ENCODE measurements at places on chromosomes 7 and 10.

DNA sequence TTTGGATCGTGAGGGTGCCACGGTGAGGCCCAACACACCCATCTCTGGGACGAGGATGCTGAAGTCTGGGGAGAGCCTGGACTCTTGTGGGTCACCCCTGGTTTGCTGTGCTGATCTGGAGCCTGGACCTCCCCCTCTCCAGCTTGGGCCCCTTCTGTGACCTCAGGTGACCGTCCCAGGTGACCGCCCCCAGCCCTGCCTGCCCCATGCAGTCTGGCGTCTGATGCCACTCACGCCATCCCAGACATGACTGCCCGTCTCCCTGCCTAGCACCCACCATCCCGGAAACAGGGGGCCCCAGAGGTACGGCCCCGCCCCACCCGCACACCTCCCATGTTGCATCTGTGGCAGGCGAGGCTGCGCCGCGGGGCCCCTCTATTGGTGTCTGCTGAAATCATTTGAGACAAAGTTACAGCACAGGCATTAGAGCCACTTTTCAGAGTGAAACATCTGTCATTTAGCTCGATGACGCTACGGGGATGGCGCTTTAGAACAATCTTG lies 21.1 kb downstream of the UNCX start:
- no peak for DNase-seq

DNA sequence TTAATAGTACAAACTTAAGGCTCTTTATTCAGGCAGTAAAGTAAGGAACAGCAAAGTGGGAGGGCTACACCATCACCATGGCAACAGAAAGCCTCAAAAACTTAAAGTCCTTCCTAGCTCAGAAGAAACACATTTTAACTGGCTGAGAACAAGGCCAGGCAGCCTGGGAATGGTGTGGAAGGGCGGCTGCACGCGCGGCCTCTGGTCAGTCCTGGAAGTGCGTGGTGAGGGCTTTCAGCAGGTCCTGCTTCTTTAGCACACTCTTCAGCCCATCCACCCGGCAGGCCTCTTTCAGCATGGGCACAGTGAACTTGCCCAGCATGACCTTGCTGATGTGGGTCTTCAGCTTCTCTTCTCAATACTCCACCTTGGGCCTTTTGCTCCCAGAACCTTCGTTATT lies 133.0 kb downstream of the CYP26A1 start:
- no peak for DNase-seq

GRCh38 chr7:34133983-34134782 lies 228.8 kb downstream of the BMPER start:
- peak; percentile 22 for DNase-seq

DNA sequence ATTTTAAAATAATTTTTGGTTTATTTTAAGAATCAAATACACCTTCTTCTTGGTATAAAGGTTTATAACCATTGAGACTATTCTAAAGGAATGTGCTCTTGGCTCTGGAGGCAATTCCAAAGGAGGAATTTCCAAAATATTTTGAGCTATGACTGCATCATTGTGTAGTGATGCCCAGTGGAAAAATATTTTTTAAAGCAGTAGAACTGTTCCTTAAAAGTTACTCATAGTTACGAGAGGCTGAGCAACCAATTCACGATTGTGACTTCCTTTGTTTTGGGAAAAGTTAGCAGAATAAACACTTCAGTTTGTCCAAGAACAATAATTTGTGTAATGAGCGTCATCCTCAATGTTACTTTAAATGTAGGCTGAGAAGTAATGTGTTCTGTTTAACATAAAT lies 233.6 kb downstream of the BAMBI start:
- no peak for DNase-seq

DNA sequence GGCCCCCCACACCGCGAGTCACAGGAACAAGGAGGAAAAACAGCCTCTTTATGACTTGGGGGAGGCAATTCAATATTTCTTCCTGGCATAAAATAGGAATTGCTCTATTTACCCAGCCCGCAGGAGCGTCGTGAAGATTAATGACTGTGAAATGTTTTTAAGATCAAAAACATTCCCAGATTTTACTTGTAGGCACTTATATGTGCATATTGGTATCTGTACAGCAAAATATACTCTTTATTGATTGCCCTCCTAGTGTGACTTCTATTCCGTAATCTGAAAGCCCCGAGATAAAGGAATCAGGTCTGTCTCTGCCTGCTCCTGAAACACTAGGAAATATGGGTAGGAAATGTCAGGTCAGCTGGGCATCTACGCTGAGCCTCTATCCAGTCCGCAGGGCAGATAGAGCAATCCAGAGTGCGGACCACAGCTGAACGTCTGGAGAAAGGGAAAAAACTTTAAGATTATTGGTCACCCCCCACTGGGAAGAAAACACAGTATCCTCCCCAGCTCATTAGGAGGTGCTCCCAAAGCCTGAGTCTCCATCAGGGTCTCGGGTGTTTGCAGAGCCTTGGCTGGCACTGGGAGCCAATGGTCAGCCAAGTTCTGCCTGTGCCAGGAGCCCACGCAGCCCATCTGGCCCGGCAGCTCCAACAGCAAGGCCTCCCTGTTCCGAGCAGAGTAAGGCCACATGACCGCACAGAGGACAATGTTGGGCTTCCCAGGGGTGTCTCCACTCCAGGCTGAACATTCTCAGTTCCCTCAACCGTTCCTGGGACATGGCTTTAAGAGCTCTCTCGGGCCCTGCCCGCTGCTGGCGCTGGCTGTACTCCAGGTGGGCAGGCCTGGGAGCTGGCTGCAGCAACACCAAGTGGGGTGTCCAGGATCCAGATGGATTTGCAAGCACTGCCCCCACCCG lies 7.7 kb downstream of the CTBP2 start:
- no peak for DNase-seq

DNA sequence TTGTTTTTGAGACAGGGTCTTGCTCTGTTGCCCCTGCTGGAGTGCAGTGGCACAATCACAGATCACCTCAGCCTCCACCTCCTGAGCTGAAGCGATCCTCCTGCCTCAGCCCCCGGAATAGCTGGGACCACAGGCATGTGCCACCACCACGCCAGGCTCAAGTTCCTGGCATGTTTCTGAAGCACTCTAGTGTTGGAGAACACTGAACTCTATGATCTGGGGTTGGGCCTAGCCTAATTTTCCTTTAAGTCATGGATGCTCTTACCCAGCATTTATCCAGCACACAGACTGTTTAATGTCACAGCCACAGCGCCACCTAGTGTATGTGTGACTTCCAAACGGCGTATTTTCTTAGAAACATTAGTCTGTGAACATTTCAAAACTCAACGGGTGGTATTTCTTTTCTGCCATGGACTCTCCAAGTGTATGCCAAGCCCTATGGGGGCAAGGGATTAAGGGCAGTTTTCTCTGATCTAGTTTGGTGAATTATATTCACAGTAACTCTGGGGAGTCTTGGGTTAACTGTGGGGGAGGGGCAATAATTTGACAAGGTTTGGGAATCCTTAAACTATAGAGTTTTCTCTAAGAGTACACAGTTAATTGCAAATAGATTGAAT lies 91.8 kb downstream of the CREM start:
- peak; percentile 43 for DNase-seq

DNA sequence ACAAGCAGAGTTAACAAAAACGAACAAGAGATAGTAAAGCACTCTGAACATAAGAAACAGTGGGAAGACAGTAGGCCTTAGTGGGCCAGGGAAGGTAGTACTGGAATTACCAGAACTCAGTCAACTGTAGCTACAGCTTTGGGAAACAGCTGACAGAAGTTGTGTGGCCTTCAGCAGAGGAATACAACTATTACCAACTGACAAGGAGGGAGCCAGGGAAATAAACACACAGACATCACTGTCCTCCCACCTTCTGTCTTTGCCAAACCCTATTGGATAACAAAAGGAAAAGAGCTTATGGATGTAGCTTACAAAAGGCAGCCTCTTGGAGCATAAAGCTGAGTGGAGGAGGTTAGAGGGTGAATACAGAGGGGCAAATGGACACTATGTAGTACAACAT lies 15.4 kb downstream of the MICU1 start:
- DNase-seq: no peak

- DNase-seq: no peak
Measured at GRCh38 chr7:42720991-42721796, 190.7 kb downstream of the C7orf25 start.

GRCh38 chr10:69089638-69090599 lies 2.0 kb downstream of the SRGN start:
- DNase-seq: no peak

GRCh38 chr7:124856299-124856888 lies 73.2 kb downstream of the POT1 start:
- DNase-seq: peak; percentile 31

GRCh38 chr10:1698185-1698584 lies 39.1 kb downstream of the ADARB2 start:
- no peak for DNase-seq

DNA sequence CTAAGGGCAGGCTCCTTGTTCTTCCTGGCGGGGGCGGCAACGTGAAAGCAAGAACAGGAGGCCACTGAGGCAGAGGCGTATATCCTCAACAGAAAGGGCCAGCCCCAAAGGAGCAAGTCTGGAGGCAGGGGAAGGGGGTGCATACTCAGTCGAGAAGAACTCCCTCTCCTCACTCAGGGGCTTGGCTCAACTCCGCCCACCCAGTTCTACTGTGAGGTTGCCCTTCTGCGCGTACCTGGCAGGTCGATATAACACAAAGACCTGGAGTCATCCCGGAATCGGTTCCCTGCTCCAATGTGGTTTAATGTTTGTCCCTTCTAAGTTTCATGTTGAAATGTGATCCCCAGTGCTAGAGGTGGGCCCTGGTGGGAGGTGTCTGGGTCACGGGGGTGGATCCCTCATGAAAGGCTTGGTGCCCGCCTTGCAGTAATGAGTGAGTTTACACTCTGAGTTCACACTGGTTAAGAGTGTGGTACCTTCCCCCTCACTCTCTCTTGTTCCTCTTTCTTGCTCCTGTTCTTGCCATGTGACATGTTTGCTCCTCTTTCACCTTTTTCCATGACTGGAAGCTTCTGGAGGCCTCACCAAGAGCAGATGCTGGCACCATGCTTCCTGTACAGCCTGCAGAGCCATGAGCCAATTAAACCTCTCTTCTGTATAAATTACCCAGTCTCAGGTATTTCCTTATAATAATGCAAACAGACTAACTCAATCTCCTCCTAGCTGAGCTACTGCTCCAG lies 32.6 kb downstream of the GSDME start:
- DNase-seq: no peak

GRCh38 chr10:130190055-130190736 lies 54.0 kb downstream of the GLRX3 start:
- DNase-seq: no peak

DNA sequence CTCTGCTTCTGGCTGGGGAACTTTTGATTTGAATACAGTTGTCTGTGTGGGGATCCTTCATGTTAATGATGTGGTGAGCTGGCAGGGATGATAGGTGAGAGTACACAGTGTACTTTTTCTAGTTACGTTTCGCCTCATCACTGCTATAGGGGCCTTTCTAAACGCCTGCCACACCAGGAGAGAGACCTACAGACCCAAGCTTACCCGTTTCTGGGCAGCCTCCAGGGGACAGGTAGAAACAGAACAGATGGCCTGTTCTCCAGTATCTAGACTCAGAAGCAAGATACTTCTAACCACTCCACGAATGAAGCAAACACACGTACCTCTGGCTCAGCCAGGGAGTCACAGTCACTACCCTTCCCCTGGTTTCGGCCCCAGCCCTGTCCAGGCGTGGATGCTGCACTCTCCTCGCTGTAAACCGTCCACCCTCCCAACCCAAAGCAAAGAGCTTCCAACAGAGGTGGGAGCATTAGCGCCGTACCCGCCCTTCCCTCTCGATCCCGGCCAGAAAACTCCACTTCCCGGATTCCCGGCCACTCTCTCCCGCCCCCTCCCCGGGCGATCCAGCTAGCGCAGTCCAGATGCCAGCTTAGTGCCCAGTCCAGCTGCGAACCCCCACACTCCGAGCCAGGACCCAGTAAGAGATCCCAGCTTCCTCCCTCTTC lies 1.2 kb downstream of the CCDC6 start:
- peak; percentile 45 for DNase-seq
